ENCODE measurements at places on chromosomes 5 and 9.

DNA sequence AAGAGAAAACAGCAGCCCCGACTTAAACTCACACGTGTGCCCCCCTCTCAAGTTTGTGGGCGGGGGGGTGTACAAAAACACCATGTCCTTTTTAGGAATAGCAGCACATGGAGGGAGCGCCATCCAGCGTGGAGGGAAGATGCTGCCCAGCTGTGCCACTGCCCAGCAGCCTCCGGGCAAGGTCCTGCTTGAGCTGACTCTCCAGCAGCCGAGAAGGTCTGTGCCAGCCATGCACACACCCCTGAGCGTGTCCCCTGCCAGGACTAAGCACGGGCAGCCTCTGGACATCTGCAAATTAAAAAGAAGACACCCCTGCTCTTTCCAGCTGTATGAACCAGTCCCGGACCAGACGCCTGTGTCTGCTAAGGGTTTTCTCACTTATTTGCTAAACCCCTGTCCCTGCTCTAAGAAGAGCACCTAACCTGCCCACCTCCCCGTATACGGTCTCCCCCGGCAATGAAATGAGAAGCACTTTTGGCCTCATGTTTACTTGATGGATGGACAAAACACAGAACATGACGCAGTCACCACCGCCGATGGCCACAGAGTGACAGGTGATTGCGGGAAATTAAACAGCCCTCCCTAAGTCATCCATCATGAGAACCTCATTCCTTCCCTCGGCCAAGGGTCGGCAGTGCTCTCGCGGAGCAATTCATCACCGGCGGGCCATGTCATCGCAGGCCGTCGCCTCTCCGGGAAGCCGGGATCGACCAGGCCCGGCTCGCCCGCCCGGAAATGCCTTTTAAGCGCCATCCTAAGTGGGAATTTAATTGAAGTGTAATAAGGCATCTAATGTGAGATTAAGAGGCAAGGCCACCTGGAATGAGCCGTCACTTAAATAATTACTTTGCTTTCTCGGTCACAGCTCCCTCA, 96.9 kb downstream of the OLFM1 start:
- no peak for DNase-seq

DNA sequence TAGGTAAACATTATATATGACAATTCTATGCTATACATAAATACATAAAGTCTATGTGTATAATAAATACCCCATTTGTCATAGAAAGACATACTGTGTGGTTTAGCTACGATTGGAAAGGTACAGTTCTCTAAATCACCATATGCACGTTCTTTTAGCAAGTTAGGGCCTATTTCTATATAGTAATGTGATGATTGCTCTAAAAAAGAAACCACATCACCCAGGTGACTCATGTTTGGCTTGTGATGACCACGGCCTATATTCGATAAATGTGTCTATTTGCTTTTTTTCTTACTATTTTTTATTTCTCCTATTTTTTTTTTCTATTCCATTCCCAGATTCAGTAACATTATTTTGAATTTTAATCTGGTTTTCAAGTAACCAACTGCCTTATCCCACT, 34.7 kb downstream of the RETREG1 start:
- DNase-seq, result no peak

- no peak for DNase-seq
Observed at GRCh38 chr5:141945511-141946051, 12.4 kb downstream of the PCDH12 start.

DNA sequence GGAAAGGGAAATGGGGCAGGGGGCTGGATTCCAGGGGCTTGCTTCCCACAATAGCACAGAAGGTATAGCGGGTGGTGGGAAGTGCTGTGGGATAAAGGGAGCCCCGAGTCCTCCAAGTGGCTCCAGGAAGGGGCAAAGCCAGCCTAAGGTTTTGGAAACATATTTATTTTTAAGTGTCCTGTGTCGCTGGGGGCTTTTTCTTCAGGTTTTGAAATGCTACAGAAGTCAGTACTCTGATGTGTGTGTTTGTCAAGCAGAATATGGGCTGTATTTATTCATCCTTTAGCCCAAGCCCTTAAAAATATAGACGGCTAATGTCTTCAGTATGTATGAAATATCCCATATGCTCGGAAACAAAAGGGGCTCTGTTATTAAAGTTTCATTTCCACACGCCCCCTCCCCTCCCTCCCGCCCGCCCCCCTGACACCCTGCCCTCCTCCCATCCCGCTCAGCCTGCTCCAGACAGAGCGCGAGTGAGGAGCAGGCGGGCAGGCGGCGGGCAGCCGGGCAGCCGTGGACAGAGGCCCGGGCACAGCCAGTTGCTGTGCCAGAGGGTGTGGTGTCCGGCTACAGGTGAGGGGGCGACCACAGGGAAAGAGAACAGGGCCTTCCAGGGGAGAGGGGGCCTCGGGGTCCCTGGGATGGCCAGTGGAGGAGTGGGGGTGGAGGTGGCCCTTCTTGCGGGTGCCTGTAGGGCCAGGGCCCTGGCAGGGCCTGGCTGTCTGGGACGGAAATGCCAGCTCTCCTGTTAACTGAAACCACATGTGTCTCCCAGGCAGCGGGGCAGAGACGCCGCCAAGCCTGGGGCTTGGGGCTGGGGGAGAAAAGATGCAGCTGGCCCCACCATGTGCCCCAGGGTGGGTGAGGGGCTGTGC, 39.6 kb upstream of the SYNPO start:
- no peak for DNase-seq

- no peak for DNase-seq
Observed at GRCh38 chr9:128213746-128214497, 10.7 kb downstream of the DNM1 start.

GRCh38 chr5:45225571-45226031, 416.9 kb downstream of the MRPS30 start:
- no peak for DNase-seq

DNA sequence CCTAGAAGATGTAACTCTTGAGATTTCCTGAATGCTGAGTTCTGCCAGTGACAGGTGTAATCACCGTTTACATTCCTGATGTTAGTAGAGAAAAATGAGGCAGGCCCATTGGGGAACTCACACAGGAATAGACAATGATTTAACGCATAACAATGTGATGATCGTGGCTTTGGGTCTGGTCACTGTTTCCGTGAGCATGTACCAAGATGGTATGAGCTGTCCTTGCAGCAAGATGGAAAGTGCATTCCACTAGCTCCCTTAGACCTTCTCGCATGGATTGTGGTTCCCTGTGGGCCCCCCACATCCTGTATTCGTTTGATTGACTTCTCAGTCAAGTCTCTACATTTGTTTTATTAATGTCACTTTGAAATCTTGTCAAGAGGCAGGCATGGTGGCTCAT, 124.0 kb upstream of the DAP start:
- DNase-seq, result no peak

DNA sequence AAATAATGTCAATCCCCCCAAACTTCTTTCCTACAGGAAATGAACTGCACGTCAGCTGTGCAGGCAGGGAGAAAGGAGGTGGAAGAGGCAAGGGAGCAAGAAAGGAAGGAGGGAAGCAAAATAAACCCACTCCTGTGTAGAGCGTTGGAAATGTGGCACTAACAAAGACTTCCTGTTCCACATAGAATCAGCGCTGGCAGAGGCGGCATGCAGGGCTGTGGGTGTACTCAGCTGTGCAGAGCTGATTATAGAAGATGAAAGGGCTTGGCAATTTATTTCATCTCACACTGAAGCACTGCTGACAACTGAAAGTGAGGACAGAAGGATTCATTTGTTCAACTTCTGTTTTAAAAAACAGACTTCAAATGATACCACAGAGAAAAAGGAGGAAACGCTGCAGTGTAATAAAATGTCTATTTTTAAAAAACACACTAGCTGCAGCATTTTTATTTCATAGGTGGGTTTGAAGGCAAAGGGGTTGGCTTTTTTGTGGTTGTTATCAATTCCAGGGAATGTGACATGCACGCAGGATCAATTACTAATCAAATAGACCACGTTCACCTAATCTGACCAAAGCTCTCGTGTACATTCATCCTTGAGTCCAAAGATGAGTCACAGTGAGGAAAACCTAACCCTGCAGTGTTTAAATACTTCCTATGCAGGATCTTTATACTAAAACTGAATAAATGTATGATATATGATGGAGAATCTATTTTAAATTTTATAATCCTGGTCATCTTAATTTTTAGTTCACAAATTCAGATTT, 583.5 kb downstream of the ZNF608 start:
- no peak for DNase-seq

- no peak for DNase-seq
Observed at GRCh38 chr5:93342563-93343061, 238.4 kb downstream of the NR2F1-AS1 start.

DNA sequence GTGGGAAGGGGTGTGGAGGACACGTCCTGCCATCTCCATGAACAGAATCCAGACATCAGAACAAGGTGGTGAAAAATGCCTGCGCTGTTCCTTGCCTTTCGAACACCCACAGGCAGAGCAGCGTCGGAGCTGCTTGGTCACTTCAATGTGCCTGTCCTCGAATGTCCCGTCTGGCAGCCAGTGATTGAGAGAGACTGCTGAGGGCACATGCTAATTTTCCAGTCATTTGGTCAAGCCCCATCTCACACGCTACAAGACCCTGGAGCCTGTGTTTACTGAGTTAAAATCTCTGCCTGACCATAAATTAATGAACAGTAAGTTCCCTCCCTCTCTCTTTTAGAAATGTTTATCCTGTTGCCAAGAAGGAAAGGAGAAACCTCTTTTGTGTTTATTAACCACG, 149.3 kb downstream of the NTRK2 start:
- DNase-seq, result no peak

DNA sequence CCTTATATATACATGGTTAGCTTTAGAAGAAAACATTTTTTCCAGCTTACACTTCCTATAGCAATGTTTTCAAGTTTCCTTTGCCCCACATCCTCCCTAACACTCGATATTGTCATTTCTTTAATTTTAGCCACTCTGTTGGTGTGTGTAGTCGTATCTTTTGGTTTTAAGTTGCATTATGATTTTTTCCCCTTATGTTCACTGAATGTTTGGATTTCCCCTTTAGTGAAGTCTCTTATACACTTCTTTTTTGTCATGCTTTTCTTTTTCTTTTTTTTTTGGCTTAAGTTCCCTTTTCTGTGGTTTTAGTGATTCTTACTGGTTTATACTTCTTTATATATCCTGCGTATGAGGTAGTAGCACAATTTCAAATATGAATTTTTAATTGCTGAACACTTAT, 58.8 kb downstream of the KDM4C start:
- no peak for DNase-seq

- DNase-seq, result no peak
Observed at GRCh38 chr9:78396087-78396486, 99.2 kb downstream of the PSAT1 start.

- DNase-seq, result no peak
Observed at GRCh38 chr9:114141553-114142402, 13.6 kb upstream of the COL27A1 start.

- no peak for DNase-seq
Observed at GRCh38 chr5:88058625-88059024, 210.0 kb downstream of the TMEM161B start.

- no peak for DNase-seq
Observed at GRCh38 chr5:65013166-65013565, 244.4 kb downstream of the CWC27 start.

GRCh38 chr5:138635265-138635664, 60.1 kb upstream of the HSPA9 start:
- DNase-seq, result no peak

DNA sequence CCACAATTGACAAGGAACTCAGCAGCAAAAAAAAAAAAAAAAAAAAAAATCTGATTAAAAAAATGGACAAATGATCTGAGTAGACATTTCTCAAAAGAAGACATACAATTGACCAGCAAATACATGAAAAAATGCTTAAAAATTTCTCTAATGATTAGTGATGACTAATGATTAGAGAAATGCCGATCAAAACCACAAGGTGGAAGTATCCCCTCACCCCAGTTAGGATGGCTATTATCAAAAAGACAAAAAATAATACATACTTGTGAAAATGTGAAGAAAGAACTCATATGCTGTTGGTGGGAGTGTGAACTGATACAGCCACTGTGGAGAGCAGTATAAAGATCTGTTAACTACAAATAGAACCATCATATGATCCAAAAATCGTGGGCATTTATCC, 245.3 kb downstream of the OSTF1 start:
- no peak for DNase-seq

DNA sequence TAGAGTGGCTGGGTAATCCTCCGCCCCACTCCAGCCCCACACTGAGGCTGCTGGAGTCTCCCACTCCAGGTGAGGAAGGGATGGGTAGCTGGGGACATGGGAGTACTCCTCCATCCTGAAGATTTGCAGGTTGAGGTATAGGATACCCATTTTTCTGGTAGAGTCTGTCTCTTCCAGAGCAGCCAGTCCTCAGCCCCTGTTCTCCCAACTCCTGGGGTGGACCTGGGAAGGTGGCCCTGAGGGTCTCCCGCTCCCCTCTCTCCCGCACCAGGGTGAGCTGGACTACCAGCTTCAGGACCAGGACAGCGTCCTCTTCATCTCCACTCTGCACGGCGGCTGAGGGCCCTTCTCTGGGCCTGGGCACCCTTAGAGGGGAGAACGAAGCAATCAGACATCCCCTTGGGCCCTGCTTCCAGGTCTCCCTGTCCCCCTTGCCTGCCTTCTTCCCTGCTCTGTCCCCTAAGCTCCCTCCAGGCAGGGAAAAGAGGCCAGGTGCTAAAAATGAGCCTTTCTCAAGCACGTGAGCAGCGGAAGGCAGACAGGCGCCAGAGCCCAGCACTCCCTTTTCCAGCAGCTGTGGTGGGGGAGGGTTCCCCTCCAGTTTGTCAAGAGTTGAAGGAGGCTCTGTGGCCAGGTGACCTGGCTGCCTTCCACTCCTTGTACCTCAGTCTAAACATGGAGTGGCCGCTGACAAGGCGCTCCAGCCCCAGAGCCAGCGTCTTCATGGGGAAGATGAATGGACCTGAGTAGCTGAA, 18.4 kb downstream of the URM1 start:
- no peak for DNase-seq

- no peak for DNase-seq
Observed at GRCh38 chr5:1685066-1685465, 114.6 kb downstream of the MRPL36 start.

DNA sequence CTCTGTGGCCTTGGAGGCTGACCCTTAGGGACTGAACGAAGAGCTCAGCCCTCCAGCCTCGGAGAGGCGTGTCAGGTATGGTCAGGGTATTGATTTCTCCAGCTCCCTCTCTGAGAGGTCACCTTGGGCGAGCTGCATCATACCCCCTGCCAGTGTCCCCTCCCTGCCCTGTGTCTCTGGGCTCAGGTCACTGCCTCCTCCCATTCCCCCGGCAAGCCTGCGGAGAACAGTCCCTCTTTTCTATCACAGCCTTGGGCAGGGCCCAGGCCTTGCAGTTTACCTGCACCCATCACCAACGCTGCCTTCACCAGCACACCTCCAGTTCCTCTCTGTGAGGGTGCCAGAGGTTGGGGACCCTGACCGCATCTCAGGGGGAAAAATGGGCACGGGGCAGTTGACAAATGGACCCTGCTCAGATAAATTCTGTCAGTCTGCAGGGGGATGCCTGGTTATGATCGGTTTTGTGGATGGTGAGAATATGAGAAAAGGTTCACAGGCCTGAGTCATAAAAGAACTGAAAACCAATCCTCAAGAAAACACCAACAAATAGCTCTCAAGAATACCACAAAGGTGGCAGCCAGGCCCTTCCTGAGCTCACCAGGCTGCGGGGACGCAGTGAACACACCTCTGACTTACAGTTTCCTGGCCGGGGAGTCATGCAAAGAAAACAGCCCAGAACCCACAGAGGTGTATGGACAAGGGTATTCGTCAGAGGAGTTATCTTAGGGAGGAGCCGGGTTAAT, 24.7 kb upstream of the RXRA start:
- no peak for DNase-seq

GRCh38 chr9:35518225-35518821, 28.4 kb downstream of the RUSC2 start:
- no peak for DNase-seq

All from NCI-H446 treated with DMSO at 0.1 percent for 48 hours (cell line).